ENCODE measurements at places on chromosomes 1 and 21.

GRCh38 chr1:38772953-38773352 is 86.6 kb downstream of the RRAGC start:
- DNase-seq: no peak

GRCh38 chr1:245292553-245292952 is 137.8 kb downstream of the KIF26B start:
- DNase-seq: no peak

GRCh38 chr1:43563876-43564539 is 33.3 kb downstream of the PTPRF start:
- no peak for DNase-seq

DNA sequence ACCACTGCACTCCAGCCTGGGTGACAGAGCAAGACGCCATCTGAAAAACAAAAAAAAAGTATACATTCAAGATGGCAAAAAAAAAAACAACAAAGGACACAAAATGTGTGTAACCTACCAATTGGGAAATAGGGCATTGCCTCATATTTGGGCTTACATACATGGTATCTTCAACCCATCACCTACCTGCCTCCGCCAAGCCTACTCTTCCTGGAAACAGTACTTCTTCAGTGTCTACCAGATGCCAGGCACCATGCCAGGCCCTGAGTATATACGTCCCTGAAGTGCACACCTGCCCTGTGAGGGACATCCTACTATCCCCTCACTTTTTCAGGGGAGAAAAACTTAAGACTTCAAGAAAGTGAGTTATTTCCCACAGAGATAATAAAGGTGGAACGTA is 160.2 kb downstream of the TOMM20 start:
- no peak for DNase-seq

DNA sequence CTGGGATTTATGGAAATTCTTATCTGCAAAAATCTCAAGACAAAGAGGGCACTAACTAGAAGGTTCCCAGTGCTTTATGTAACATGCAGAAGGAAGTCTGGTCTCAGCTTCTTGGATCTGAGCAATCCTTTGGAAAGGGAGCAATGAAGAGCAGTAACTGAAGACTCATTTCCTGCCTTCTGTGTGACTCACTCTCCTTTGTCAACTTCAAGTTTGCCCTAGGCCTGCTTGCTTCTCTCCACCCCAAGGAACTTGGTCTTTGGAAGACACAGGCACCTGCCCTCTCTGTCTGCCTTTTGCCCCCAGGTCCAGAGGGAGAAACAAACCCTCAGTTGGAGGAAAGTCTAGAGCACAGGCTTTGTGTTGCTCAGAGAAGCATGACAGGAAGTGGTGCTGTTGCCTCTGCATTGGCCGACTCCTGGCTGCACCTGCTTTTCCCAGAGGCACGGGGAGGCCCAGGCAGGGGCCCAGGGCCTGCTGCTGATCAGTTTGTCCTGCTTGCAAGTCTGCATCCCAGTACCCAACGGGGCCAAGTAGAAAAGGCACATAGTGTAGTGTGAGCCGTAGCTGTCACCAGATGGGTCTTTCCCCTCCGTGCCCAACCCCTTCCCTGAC is 137.2 kb downstream of the DHRS3 start:
- DNase-seq: no peak

DNA sequence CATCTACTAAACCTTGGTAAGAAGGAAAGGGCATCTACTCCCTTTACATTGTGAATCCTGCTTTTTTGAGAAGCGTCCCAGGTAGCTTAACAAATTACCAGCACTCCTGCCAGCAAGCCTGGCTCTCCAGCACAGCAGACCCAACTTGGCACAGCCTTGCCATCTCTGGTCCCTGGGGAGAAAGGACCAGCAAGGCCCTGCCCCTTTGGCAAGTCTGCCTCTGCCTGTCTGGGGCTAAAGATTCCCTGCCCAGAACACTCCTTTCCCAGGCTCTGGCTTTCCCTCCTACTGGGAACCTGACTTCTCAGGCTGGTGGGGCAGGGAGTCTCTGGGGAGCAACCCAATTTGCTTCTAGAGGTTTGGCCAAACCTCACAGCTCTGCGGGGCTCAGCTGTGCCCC is 68.5 kb downstream of the ATP2B4 start:
- DNase-seq: no peak

DNA sequence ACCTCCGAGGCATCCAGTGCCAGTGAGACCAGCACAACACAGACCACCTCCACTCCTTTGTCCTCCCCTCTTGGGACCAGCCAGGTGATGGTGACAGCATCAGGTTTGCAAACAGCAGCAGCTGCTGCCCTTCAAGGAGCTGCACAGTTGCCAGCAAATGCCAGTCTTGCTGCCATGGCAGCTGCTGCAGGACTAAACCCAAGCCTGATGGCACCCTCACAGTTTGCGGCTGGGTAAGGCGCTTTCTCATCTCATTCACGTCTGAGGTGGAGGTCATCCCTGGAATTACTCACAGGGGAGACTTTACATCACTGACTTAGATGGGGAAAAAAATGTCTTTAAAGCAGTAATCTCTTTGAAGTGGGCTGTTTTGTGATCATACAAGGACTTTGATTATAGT is 106.3 kb downstream of the CD247 start:
- no peak for DNase-seq

DNA sequence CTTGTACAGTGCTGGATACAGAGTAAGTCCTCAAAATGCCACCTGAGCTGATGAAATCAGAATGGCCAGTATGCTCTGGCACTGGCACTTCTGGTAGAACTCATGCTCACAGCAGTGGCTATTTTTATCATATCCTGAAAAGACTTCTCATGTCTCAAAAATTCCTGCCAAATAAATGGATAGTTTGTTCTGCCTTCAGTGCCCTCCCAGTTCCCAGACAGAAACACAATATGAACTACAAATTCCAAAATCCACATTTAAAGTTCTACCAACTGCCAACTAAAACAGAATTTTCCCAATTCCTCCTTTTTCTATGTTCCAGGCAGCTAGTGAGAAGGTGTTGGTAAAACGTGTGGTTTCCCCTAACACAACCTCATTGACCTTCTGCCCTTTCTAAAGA is 51.4 kb upstream of the RGS1 start:
- DNase-seq: no peak

DNA sequence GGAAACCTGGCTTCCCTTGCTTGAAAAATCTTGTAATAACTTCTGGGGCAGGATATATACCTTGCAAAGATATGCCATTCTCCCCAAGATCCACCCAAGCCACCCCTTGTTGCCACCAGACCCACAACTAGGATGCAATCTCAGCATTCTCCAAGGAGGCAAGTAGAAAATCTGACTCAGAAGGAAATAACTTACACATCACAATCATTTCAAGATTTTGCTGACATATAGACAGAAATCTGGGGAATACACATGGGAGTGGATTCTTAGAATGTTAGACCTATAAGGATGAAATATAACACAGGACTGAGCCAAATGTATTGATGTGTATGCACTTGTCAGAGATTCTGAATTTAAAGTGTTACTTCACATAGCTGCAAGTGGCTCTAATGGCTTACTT is 14.8 kb upstream of the ZDHHC18 start:
- DNase-seq: no peak

All from GM12892 (cell line).